ENCODE measurements at places on chromosomes 3 and 15.

DNA sequence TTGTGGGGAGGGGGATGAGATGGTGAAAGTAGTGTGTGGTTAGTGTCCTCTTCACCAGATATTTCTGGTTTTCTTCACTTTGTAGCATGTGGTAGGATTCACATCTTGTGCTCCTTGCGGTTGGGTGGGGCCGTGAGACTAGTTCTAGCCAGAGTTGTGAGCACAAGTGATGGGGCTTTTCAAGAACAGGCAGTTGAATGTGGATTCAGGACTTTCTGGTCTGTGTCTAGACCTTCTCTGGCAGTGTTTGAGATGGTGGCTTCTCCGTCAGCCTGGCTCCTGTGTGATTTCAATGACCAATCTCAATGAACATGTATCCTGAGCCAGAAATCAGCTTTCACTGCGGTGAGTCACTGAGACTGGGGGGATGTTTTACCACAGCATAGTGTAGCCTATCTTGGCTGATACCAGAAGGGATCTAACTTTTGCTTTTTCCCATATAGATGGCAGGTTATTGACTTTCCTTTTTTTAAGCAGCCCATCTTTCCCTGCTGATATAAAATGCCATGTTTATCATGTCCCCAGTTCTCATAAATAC, 82.6 kb downstream of the RPLP1 start:
- peak; percentile 54 for DNase-seq

- no peak for DNase-seq
These were observed 30.5 kb downstream of the TMEM44 start for GRCh38 chr3:194602669-194603171.

DNA sequence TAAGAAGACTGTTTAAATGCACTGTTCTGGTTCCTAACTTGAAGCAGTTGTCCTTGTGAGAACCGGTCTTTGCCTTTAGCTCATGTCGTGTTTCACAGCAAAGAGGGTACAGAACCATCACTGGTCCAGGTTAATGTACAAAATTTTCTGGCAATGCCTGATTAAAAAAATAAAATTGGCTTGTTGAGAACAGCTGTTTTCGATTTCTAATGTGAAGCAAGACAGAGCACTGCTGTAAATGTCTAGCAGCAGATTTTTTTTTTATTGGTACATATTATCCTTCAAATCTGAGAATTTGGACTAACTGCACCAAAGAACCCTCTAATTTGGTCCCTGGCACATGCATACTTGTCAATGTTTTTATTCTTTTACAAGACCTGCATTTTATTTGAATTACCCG, 103.3 kb downstream of the STT3B start:
- no peak for DNase-seq

- DNase-seq, result no peak
These were observed 12.1 kb downstream of the FGF7 start for GRCh38 chr15:49435174-49435573.

DNA sequence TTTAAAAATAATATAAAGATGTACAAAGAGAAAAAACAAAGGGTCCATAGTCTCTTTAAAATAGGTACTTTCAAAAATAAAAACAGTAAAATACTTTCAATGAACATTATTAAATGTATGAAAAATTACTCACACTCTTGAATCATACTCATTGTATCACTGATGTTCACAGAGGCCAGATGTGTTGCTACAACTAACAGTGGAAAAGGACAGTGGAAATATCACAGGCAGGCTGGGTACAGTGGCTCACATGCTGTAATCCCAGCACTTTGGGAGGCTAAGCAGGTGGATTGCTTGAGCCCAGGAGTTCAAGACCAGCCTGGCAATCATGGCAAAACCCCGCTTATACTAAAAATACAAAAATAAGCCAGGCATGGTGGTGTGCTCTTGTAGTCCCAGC, 26.8 kb downstream of the NPHP3 start:
- peak; percentile 40 for DNase-seq

GRCh38 chr3:36796881-36797280, 32.5 kb upstream of the DCLK3 start:
- DNase-seq, result peak; percentile 68

DNA sequence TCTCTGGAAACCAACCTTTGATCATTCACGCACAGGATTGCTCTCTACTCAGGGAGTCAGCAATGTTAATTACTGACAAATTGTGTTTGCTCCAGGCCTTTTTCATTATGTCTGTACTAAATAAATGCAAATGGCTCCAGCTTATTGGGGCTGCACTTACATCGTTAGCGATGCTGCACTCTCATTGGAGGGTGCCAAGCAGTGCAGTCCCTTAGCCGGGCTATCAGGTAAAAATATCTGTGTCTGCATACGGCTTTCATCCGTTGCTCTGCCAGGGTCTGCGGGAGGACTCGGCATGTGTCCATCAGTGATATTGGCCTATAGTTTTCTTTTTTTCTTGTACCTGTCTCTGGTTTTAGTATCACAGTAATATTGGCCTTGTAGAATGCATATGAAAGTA, 471.5 kb upstream of the CADM2 start:
- DNase-seq, result no peak

DNA sequence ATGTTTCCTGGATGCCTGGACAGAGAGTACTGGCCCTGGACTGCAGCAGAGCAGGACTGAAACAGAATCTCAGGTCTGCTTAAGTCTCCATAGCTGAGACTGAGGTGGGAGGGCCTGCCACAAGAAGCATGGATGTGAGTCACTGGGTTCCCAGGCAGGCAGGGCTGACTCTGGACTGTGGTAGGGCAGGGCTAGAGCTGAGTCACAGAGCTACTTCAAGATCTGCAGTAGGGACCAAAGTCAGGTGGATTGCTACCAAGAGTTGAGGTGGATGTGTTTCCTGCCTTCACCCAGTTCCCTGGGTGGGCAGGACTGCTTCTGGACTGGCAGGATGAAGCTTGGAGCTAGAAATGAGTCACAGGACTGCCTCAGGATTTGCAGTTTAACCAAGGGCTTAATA, 282.9 kb downstream of the AGBL1 start:
- DNase-seq, result peak; percentile 2
